ENCODE measurements at places on chromosomes 7 and 10. TPM values are rescaled to one million over a fixed set of nuclear protein-coding genes. Genes with fewer than 3 reads are reported as not detected.

CDC14C gene
- not detected for total RNA-seq

RPEL1 gene
- not detected for total RNA-seq

MBL2 gene
- total RNA-seq: not detected

PNLIPRP2 gene
- total RNA-seq: not detected

Measured in bronchus fibroblast of lung (primary cell).